Adipocyte (in vitro differentiated cells): ENCODE measurements at places on chromosomes 2 and 18.

DNA sequence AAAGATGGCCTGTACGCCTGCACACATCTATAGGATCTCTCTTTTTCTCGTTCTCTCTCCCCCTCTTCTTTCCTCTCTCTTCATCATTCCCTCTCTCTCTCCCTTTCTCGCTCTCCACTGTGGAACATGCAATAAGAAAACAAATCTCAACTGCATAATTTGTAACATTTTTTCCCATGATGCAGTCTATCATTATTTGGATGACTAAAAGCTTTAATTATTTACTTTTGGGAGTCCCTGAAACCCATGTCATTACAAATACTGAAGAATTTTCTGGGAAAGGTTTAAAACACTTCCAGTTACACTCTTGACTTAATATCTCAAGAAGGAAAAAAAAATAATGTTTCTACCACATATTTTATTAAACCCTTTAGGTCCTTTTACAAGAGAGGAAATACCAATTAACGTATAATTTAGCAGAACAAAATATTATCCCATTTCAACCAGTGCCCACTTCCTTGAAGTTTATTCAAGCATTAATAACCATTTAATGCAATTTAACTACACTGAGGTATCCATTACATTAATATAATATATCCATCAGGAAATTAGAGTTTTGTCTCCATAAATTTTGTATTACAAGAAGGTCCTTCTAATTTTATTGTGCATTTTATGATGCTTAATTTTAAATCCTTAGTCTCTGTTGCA, 1615.2 kb upstream of the ACVR2A start:
- no peak for DNase-seq

- DNase-seq: no peak
These were observed 164.5 kb upstream of the DNMT3A start for GRCh38 chr2:25506226-25506625.

GRCh38 chr18:46069524-46069923, 2.5 kb downstream of the PSTPIP2 start:
- DNase-seq: no peak

GRCh38 chr2:23448906-23449305, 63.9 kb downstream of the KLHL29 start:
- DNase-seq: no peak

GRCh38 chr2:239349453-239350135, 51.2 kb downstream of the HDAC4 start:
- no peak for DNase-seq

DNA sequence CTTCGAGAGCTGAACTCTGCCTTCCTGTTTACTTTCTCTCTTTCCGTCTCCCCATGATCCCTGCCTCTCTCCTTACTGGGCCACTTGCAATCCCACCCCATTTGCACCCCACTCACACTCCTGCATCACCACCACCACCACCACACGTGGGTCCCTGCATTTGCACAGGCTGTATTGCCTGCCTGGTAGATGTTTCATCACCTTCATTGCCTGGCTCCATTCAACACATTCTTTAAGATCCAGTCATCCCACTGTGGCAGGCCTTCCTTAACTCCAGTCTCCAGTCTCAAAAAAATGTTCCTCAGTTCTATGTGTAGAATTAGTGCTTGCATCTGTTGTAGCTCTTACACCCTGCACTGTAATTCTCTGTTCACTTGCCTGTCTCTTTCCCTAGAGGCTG, 13.9 kb downstream of the NOSTRIN start:
- DNase-seq: peak; percentile 83

DNA sequence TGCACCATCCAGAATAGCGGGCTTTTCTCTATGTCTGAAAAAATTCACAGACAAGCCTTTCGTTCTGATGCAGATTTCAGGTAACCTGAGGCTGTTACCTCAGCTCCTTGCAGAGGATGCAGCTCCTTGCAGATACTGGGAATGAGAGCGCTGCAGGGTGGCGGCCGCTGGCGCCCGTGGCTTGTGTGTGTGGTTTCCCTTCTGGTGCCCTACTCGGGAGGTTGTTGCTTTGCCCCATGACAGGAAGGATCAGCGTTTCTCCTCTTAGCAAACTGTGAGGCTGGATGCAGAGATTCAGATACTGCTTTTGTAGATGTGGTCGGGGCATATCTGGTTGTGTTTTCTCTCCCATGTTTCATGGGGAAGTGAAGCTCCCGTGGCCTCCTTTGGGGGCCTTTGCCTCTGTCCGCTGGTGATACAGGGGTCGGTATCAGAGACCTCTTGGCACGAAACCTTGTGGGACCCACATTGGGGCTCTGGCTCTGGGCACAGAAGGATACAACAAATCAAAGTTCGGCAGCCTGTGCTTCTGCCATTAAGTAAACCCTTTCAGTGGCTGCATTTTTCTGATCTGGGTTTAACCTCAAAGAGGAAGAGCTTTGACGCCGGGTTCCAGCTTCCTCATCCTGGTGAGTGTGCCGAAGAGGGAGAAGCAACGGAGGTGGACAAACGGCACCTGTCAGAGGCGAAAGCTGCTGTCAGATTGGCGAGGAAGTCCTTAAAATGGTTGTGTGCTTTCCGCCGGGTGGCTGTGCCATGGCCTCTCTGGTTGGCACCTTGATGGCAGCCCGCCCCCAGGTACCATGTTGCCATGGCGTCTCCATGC, 127.8 kb downstream of the MBP start:
- no peak for DNase-seq

- DNase-seq: no peak
These were observed 6.1 kb downstream of the ONECUT2 start for GRCh38 chr18:57441071-57441794.

DNA sequence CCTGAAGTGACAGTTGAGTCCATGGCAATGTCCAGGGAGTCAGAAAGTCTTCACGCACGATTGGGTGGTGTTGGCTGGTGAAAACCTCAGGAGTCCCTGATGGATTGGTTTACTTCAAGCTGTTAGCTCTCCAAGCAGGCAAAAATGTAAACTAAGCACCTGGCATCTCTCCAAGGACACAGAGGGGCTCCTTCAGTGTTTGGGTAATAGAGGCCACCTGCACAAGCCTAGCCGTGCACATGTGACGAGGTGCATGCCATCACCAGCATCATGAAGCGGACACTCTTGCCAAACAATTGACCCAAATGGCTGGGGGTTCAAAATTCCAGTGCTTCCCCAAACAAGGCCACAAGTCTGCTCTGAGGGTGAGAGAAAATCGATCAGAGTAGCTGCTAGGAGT, 104.7 kb upstream of the CD302 start:
- no peak for DNase-seq

- peak; percentile 75 for DNase-seq
These were observed 103.3 kb downstream of the EXOC6B start for GRCh38 chr2:72722492-72723070.

GRCh38 chr2:126643972-126644371, 12.0 kb upstream of the GYPC start:
- no peak for DNase-seq

DNA sequence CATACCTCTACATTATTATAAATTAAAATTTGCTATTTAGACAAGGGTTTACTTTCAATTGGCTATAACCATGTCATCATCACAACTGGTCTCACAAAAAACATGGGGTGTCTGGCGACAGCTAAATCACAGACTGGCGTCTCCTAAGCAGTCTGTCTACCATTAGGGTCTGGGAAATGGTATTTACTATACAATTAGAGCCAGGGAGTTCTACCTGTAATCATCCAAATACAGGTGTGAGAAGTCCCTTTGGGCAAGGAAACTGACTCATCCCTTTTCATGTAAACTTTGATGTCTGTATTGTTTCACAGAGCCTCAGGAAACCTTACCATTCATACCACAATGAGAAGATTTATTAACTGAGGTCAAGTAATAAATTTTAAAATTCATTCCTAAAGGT, 126.7 kb downstream of the OLA1 start:
- no peak for DNase-seq

- peak; percentile 49 for DNase-seq
These were observed 164.2 kb upstream of the CAPN13 start for GRCh38 chr2:30971231-30972025.

- DNase-seq: no peak
These were observed 199.1 kb upstream of the CELF4 start for GRCh38 chr18:37764541-37765288.
